ENCODE measurements at places on chromosomes 16 and 17.
A peak's percentile ranks its signal among the peaks of the same experiment; 100 is the strongest.

DNA sequence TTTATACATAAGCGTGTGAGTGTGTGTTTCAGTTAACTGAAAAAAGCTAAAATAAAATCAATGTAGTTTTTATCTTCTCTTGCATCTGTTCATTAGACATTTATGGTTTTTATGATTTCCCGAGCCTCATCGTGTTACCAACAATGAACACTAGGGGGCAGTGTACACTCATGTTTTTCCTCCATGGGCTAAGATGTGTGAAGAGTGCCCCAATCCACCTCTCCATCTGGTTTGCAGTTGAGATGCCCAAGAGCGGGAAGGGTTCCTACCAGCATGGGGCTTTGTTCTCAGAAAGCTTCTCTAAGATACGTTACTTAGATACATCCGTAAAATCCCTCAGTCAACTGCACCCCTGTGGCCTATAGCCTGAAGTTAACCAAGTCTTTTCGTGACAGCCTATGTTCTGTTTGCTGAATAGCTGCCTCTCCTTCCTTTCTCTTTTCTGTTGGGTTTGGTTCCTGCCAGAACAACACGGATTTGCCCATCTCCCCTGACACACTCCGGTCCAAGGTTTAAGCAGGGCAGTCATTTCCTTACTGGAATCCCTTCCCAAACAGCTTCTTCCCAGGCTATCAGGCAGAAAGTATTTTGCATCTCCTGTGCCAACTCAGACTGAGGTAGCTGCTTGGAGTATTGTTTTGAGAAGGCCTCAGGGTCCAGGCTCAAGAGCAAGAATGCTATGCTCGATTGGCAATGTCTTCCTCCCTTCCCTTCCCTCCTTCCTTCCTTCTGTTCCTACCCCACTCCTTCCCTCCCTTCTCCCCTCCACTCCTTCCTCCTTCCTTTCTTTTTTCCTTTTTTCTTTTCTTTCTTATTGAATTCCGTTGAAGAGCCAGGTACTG is 12.9 kb upstream of the ELAC2 start:
- DNase-seq = peak; percentile 11

DNA sequence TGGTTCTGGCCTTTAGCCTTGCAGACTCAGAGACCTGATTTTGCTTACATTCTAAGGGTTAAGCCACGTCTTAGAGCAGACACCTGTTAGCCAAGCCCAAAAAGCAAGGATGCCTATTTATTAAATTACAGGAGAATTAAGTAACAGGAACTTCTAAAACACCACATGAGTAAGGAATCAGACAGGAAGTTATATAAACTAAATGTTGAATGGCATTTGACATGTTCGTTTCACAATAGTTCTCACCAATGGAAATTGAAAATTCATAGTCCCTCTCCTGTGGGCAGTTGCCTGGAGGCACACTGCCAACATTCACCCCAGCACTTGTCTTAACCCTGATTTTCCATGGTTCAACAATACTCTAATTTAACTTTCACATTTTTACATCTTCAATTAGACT is 9.0 kb downstream of the KRTAP9-7 start:
- DNase-seq = no peak

DNA sequence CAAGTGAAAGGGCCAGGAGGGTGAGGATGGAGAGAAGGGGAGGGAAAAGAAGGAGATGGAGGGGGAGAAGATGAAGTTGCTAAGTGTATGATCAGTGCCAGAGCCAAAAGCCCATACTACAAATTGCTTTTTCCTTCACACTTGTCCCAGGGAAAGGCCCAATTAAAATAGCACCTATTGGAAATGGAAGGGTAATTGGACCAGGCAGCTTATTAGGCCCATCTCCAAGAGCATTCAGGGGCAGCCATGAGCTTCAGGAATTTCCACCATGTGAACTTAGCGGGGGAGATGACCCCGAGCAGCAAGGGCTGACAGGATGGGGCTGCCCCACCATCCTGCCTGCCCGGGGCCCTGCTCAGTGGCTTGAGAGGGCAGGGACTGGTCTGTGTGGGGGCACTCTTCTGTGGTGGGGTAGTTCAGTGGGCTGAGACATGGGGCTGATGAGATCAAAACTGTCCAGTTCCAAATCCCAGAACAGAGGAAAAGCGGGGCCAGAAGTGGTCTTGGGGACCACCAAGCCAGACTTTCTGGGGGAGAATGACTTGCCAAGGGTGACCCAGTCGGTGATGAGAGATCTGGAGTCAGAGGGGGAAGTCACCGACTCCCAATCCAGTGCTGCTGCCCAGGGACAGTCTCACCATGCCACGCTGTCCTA is 27.5 kb downstream of the GOSR2 start:
- no peak for DNase-seq

DNA sequence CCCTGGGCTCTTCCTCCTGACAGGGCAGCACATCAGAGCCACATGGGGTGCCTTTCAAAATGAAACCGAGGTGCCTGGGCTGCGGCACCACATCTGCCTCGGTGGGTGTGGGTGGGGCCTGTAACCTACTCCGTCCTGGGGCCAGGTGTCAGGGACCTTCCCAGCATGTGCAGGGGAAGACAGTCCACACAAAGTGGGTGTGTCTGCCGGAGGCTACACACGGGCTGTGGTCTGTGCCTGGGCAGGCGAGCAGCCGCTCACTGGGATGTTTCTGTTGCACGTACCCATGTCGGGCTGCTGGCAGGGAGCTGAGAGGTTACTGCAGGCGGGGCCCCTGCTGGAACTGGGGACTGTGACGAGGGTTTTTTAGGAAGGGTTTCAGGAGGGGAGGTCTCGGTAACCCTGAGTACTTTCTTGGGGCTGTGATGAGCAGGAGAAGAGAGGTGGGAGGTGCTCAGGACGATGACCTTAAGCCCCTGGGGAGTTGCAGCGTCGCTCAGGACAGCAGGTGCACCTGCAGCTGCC is 351.2 kb downstream of the SEC14L1 start:
- no peak for DNase-seq

- DNase-seq = no peak
These were observed 8.6 kb downstream of the CEP95 start for GRCh38 chr17:64515419-64515818.

DNA sequence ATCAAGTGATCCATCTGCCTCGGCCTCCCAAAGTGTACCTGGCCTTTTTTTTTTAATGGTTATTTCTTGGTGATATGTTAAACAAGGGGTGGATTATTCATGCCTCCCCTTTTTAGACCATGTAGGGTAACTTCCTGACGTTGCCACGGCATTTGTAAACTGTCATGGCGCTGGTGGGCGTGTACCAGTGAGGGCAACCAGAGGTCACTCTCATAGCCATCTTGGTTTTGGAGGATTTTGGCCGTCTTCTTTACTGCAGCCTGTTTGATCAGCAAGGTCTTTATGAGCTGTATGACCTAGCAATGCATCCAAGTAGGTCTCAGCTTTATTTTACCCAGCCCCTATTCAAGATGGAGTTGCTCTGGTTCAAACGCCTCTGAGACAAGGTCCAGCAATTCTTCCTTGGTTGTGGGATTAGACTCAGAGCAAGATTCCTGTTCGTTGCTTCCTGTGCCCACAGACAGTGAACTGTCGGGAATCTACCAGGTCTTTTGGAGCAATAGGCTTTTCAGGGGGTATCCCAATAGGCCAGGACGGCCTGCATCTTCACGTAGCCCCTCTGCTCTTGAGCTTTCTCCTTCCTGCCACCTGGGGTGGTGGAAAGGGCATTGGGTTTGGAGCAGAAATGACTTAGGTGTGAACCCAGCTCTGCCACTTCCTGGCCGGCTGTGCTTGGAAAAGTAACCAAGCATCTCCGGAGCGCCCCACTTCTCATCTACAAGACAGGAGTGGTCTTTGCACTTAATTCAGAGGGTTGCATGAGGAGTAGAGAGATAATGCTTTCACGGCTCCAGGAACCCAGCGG is 52.9 kb upstream of the SEC14L1 start:
- no peak for DNase-seq

DNA sequence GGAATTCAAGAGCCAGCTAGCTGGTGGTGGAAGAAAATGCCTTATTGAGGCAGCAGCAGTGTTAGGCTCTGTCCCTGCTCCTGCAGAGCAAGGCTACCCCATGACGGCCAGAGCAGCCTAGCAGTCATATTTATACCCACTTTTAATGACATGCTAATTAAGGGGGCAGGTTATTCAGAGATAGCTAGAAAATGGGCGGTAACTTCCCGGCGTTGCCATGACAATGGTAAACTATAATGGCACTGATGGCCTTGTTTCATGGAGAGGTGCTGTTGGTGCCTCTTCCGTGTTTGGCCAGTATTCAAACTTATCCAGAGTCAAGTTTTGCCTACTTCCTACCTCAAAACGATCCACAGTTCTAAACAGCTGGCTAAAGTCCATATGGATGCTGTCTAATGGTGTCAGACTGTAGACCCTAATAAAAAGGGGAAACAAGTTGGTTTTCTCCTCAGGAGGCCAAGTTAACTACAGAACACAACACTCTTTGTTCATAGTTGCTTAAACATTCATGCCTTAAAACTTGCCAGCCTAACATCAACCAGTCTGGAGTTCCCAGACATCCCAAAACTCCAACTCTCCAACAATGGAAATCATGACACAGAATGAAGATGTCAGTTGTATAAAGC is 3.7 kb upstream of the SCNN1B start:
- DNase-seq = no peak

DNA sequence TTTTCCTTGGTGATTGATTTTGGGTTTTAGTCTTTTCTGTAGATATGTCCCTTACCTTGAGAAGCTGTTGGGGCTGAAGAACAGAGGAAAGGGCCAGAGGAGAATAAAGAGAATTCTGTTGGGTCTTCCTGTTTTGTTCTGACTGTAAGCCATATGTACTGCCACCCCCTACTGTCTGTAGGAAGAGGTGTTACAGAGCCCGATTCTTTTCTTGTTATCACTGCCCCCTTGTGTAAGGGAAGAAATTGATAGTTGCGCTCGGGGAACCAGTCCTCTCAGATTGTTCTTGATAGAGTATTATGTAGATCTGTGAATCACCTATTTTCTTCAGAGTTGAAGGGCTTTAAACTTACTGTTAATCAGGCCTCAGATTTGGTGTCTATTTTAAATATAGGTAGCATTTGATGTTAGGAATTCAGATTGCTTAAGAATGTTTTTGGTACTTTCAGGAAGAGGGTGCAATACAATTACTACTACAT is 2.4 kb downstream of the TANC2 start:
- peak; percentile 23 for DNase-seq

GRCh38 chr17:3678095-3678820 is 9.6 kb downstream of the EMC6 start:
- DNase-seq = no peak

- DNase-seq = peak; percentile 9
These were observed 35.3 kb downstream of the NPLOC4 start for GRCh38 chr17:81601525-81602120.

DNA sequence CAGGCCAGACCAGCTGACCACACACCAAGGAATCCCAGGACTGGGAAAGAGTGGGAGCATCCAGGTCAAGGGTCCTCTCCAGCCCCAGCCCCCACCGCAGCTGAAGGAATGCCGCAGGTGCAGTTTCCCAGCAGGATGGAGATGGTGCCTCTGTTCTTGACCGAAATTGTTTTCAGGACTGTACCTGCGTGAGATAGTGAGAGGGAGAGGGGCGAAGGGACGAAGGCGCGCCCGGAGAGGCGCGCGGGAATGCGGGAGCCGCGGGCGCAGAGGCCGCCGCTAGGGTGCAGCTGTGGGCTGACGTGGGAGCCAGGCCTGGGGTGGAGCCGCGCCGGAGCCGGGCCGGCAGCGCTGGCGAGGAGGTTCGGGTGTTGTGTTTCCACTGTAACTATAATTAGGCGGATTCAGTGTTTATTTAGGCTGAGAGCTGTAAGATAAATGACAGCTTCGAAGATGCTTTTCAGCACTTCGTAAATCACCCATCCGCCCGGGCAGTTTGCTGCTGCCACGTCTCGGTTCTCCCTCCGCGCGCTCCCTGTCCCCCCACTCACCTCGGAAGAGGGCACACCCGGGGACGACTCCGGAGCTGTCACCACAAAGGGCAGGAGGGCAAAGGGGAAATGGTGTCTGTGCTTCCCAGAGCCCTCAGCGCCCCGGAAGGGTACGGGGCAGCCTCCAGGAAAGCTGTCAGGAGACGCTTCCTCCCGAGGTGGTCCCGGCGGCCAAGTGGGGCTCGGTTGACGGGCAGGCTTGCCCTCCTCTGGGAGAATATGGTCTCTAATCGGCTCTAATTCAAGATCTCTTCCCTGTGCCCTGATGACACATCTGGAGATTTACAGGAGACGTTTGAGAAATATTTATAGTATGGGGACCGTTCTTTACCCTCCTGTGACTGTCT is 38.2 kb downstream of the HOXB1 start:
- DNase-seq = no peak

DNA sequence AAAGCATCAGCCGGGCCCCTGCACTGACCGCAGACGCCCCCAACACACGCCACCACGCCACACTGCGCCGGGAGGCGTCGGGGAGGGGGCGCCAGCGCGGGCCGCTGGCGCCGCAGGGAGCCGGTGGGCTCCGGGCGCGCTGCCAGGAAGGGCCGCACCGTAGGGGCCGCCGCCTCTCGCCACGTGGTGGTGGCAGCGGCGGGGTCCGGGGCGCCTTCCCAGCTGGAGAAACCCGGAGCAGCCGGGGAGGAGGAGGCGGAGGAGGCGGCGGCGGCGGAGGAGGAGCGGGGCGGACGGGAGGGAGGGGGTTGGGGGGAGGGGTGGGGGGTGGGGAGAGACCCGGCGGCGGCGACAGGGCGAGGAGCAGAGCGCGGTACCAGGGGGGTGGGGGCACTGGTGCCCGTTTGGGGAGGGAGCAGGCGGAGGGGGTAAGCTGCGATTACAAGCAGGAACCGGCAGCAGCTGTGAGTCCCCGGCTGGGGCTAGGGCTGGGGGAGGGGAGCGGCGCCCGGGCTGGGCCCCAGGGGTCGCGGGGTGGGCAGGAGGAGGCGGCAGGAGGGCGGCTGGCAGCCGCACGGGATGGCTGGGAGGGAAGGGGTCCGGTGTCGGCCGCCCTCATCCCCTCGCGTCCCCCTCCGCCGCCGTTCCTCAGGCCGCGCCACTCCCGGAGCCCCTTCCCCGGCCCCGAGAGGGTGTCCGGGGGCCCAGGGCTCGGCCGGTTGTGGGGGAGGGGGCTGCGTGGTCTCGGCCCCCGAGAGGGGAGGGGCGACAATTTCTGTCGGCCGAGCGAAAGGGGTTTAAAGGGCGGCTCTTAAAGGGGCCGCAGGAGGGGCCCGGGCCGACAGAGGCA is at the start of gene TBKBP1:
TBKBP1 (plus strand) TSS at position 431 of the 850 bp plus-strand sequence. CDS start 1,952 bp downstream, outside the sequence.
- no peak for DNase-seq

DNA sequence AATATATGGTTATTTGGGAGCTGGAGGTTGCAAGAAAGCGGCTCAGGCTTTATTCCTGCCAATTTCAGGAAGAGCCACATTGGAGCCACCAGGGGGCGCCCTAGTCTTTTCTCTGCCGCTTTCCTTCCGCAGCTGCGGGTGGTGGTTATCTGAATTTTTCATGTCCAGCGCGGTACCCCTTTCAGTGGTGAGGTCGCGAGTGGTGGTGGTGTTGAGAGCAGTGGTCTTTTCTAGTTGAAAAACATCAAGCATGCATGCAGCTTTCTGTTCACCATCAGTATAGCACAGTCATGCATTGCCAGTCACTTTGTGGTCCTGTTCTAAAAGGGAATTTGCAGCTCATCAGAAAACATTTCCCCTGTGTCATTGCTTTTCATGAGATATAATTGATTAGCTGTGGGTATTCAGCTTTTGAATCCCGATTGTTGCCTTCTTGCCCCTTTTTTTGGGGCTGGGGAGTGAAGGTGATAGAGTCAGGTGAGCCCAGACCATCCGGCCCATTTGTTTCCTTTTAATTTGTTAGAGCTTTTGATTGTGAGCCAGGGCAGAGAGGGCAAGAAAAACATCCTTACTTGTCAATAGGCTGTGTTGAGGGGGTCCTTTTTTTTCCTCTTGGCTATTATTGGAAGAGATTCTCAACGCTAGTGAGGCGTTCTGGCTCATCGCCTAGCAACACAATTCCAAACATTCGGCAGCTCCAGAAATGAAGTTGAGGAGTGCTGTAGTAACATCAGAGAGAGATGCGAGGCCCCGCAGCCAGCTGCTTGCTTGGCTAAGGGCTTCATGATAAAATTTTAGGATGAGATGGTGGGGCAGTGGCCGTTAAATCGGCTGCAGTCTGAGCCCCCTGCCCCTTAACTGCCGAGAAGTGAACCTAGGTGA is 119.0 kb downstream of the SNX29 start:
- DNase-seq = peak; percentile 59
